ENCODE measurements at places on chromosomes 11 and 22.
A peak's percentile ranks its signal among the peaks of the same experiment; 100 is the strongest.

GRCh38 chr22:36395055-36395849, 7.5 kb upstream of the MYH9 start:
- DNase-seq: no peak

DNA sequence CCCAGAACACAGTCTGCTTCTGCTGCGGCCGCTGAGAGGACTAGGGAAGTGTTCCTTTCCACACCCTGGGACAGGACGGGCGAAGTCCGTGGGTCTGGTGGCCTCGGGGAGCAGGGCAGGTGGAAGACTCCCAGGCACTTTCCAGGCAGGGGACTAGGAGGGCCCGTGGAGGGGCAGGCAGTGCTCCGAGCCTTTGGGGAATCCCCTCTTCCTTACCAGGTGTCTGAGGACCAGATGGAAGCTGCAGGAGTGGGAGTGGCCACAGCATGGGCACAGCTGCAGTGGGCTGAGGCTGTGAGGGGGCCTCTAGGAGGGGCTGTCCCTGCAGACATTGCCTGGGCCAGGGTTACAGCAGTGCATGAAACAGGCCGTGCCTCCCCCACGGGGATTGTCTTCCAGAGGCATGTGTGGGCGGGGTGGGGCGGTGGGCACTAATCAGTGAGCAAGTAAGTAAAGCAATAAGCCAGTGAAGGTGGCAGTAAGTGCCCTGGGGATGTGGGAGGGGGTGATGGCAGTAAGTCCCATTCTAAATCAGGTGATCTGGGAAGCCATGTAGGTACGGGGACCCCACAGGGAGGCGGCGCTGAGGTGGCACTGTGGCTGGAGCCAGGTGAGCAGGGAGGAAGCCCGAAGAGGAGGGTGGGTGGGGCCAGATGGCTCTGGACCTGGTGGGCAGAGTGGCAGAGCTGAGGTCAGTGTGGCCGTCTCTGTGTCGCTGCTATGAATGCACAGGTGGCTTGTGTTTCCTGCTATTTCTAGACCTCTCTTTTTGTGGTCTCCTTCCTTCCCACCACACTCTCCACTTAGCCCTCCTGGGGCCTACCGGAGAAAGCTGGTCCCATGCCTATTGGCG, 66.4 kb downstream of the CTTN start:
- DNase-seq: no peak

DNA sequence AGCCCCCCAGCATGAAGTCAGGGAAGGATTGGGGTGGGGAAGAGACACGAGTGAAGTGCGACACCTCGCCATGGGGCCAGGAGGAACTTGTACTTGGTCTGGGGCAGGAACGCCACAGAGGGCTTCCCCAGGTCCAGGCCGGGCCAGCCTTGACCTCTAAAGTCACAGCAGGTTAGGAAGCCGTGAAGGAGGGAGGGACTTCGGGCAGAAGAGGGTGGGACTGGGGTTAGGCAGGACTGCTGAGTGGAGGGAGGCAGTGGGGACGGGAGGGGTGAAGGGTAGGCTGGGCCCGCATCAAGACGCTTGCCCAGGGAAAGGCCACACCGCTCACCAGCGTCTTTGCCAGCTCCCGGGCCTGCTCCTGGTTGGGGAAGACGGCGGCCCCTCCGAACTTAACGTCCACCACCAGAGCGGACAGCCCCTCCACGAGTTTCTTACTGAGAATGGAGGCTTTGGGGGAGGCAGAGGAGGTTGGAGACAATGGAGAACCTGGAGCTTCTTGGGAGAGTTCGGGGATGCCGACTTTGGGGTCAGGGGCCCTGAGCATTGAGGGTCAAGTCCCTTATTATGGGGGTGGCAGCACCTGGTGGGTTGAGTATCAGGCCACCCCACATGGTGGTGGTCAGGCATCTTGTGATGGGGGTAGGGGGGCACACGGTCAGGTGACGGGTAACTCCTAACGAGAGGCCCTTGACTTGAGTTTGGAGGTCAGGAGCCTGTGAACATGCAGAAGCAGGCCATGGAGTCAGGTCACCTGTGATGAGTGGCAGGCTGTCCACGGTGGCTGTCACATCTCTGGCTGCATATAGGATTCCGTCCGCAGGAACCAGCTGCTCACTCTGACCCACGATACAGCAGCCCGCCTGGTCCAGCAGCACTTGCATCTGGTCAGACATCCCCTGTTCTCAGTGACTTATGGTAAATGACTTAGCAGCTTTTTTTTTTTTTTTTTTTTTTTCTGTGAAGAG, 1.7 kb upstream of the SCO2 start:
- DNase-seq: no peak

GRCh38 chr22:30228509-30229359, 17.8 kb downstream of the LIF start:
- DNase-seq: no peak

DNA sequence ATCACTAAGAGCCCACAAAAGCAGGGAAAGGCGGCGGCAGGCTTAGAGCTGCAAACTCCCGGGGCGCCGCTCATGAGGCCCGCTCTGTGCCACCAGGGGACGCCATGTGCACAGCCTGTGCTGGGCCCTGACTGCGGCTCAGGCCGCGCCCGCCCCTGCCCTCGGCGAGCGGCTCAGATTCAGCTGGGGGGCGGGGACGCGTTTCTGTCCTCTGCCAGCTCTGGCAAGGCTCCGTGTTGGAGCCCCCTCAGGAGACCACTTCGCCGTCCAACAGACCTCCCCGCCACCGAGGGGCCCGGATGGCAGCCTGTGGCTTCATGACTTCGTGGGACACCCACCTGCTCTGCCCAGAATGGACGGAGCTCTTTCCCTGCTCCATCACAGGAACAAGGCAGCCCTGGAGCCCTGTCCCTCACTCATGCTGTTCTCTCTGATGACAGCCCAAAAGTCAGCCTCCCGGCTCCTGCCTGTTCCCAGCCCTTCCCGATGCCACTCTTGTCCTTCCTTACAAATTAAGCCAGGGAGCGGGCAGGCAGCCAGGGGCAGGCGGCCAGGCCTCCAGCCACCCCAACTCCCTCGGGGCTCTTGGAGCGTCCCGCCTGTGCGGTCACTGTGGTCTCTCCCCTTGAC, 69.1 kb downstream of the NAT10 start:
- peak; percentile 54 for DNase-seq

DNA sequence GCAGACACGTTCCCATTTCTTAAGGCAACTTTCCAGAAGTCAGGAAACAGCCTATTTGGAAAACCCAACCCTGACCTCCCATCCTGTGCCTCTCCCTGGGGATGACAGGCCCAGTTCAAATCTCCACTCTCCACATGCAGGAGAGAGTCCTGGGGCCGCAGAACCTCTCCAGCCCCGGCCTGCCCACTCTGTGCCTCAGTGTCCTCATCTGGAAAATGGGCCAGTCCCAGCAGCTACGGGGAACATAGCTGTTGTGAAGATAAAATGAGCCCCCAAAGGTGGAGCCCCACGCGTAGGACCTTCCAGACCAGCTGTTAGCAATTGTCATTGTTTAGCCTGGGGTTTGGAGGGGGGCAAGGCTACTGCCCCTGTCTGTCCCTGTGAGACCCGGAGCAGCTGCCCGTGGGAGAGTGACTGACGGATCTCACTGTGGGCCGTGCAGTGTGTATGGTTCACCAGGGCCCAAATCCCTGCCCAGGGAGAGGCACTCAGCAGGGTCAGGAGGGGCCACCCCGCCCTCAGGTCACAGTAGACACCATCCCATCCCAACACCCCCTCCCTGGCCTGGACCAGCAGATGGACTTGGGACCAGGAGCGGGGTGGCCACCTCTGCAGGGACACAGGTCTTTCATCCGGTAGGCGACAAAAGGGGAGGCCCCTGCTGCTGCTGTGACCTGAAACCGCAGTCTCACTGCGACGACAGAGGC, 145.9 kb downstream of the CTTN start:
- DNase-seq: no peak

GRCh38 chr11:121372671-121373429, 79.3 kb upstream of the SORL1 start:
- DNase-seq: no peak

DNA sequence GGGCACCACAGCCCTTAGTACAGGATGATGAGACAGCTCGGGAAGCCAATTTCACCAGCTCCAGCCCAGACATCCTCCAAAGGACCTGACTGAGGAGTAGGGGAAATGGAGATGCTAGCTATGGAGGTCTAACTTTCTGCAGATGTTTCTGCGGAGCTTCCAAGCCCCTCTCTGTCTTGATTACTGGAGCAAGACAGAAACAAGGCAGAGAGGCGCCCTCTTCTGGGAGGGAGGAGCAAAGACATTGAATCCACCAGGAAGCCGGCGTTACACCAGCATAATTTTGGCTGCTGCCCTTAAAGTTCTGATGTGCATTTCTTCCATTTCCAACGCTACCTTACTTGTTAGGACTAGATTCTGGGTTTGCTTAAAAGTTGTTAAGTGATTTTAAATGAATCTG, 107.3 kb upstream of the HSD17B12 start:
- DNase-seq: no peak

GRCh38 chr11:117511483-117511930, 183.9 kb downstream of the CEP164 start:
- DNase-seq: no peak
